ENCODE measurements at places on chromosomes 5 and 9.

- no peak for DNase-seq
Measured at GRCh38 chr5:16134204-16134603, 45.4 kb downstream of the MARCHF11 start.

DNA sequence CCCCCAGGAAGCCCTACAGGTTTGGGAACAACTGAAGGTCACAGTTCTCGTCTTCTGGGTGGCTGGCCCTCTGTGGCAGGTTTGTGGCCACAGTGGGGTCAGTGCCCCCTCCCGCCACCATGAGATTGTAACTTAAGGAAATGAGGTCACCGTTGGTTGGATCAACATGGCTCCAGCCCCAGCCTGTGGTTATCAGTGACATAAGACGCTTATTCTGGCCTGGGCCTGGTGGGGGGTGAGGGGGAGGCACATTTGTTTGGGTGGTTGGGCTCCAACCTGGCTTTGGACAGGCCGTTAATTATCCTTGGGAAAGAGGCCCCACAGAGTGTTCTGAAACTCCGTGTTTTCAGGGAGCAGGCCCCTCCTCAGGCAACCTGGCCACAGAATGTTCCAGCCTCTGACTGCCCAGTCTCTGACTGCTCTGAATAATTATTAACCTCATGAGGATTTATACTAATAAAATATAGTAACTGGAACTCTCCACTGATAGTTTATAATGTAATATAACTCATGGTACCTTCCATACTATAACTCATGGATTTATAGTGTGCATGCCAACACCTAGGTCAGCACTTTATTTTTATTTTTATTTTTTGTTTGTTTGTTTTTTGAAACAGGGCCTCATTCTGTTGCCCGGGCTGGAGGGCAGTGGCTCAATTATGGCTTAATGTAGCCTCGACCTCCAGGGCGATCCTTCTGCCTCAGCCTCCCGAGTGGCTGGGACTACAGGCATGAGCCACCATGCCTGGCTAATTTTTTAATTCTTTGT, 58.0 kb upstream of the RPL26L1 start:
- DNase-seq = no peak

GRCh38 chr5:172765766-172766286, 5.2 kb downstream of the DUSP1 start:
- DNase-seq = no peak

GRCh38 chr9:92607088-92607487, 62.8 kb downstream of the IPPK start:
- no peak for DNase-seq

DNA sequence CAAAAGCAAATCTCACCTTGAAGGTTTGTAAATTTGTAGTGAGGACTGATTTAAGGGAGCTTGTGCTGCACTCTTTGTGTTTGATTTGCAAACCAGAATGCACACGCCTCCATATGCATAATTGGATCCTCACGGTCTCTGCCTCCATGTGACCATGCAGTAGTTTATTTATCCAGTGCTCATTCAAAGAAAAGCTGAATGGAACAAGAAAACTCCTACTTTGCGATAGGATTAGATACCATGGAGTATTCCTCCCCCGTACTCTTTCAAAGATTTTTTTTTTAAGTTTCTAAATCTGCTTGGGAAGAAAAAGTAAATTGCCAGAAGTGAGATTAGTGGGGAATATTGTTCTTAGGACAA, 290.4 kb upstream of the TUT7 start:
- DNase-seq = no peak

- DNase-seq = no peak
Measured at GRCh38 chr5:169542811-169543210, 40.8 kb upstream of the SPDL1 start.

GRCh38 chr9:135914921-135915320, 7.6 kb upstream of the CAMSAP1 start:
- no peak for DNase-seq

DNA sequence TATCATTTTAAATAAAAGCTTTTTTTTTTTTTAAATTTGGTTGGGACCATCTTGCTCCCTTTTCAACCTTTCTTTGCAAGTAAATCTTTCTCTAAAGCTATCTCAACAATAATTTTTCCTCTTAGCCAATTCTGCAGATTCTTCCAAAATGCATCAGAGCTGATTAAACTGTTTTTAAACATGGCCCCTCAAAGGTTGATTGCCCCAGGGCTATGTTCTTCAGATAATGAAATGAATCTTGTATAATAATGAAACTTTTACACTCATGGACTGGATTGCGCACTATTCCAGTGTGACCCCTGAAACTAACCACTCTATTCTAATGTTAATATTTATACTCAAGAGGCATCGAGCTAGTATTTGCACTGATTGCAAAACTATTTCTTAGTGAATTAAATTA, 222.8 kb upstream of the PRDM9 start:
- DNase-seq = no peak

DNA sequence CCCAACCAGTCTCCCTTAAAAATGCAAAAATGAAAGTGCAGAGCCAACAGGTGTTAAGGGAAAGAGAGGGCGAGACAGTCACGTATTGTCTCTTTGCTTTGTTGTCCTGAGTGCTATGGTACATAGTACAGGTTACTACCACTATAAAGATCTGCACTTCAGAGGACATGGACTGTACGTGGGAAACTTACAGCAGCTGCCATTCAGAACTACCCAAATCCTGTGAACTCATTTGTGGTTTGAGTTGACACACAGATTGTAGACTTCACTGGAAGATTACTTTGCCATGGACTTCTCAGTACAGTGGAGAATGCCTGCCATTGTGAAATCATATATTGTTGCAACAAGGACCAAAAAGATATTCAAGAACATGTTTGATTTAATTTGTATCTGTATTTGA, 34.8 kb downstream of the FBXO38 start:
- DNase-seq = no peak

GRCh38 chr5:29614206-29614605, 1579.3 kb upstream of the CDH6 start:
- DNase-seq = no peak

- DNase-seq = no peak
Measured at GRCh38 chr9:29701559-29701958, 2128.3 kb upstream of the C9orf72 start.

DNA sequence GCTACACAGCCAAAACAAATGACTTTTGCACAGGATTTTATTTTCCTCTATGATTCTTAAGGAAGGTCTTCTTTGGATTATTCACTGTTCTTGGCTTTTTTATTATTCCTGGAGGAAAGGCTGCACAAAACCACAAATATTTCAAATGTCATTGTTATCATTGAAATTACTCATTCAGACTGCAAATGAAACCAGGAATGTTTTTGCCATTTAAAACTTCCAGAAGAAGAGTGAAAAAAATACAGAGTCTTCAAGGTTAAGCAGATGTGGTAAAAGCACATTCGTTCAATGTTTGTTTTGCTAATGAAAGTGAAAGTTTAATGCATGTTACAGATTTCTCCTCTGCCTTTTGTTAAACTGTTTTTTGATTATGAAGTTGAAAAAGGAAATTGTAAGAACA, 238.2 kb downstream of the TLE4 start:
- no peak for DNase-seq

GRCh38 chr5:102547141-102548035, 48.6 kb upstream of the SLCO6A1 start:
- DNase-seq = no peak

GRCh38 chr9:128244837-128245231, 31.0 kb downstream of the GOLGA2 start:
- DNase-seq = no peak

DNA sequence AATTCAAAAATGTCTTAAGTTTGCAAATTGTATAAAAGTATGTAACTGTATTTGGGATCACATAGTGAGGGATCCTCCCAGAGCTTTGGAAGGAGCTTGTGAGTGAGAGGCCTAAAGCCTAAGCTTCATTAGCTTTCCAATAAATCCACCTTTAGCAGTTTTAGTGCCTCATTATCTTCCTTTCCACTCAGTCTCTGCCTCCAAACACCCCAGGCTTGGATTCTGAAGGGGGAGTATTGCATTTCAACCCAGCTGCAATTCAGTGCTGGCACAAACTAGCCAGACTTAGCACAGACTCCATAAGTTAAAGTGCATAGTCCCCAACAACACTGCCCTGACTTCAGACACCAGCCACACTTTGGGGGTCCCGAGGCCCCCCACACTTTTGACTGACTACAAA, 113.5 kb downstream of the SMARCA2 start:
- DNase-seq = no peak

DNA sequence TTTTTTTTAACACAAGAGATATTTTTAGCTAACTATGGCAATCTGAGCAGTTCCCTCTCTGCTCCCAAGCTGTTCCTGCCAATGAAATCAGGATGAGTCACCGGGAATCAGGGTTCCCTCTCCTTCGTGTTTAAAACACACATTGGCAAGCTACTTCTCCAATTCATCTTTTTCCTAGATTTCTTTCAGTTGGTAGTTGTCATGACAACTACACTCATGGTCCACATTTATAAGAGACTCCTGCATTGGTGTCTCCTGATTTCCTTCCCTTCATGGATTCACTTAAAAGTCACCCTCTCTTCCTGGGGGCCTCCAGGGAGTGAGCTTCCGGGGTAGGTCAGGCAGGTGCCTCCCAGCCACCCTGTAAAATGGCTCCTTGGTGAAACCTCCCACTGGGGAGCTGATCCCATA, 72.3 kb upstream of the NIPAL4 start:
- DNase-seq = no peak

GRCh38 chr9:16543686-16544085, 326.8 kb downstream of the BNC2 start:
- DNase-seq = no peak

DNA sequence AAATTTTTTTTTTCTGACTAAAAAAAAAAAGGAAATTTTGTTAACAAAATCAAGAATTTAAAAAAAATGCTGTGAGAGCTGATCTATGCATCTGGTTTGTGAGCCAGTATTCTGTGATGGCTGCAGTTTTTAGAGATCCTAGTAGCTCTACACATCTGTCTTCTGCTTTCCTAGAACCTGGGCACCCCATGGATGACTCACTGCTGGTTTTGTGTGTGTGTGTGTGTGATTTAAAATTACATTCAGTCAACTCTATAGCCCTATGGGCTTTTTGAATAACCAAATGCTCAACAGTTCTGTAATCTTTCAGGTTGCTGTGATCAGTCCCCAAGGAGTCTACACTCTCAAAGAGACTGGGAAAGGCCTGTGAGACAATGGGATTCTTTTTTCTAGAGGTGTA, 2.5 kb upstream of the PSMD5 start:
- no peak for DNase-seq

DNA sequence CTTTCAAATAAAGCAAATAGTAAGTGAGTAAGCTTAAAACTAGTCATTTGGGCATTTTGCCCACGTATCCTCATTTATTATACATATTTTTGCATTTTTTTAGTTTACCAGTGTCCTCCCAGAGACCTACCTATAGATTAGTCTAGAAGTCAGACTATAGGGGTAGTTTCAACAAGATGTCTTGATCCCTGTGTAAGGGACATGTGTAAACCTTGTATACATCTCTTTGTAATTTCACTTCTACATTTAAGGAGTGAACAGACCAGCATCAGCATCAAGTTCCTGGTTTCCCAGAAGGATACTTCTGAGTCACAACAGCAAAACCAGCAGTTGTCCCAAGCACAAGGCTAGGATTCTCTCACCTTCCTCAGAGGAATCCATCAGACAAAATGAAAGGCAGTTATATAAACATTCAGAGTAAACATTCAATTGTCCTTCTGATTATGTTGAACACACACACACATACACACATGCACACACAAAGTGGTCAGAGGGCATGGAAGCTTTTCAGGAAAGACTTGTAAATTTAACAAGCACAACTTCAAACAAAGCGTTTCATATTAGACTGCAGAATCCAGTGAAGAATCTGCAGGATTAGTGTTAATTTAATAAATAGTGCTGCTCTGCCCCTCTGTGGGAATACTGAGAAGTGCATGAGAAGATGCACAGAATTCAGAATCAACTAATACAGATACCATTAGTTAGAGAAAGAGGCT, 55.4 kb downstream of the HINT1 start:
- DNase-seq = no peak

- DNase-seq = no peak
Measured at GRCh38 chr5:26666371-26666770, 372.0 kb downstream of the CDH9 start.
